Effector memory CD4-positive, alpha-beta T cell (primary cell): ENCODE measurements at places on chromosomes 4 and X.

DNA sequence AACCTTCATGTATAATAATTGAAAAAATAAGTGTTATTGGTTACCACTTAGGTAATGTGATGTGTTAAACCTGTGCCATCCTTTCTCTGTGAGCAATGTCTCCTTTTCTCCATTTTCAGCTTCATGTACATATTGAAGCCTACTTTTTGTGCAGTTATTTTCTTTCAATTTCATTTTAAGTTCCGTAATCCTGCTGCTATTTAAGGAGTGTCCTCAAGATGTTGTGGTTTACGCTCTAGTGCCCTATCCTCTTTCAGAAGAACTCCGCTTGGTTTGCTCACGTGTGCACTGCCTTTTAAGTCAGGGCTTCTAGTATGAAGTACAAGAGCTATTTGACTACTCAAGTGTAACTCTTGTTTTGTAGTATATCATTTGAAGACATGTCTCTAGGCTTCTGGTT is 2253.2 kb upstream of the TENM3 start:
- no peak for DNase-seq

DNA sequence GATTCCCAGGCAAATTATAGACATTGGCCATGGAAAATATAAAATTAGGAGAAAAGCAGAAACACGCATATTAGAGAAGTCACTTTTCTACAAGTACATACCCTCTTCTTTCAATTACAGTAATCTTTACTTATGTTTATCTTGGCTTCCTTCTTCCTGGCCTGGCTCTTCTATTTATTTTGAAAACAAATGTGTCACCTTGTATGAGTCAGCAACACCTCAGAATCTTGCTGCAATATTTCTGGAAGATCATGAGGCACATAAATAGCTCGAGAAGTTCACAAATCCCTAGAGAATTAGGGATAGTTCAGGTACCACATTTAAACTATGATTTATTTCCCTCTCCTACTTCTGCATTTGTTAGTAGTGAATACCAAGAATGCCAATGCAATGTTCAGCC is 124.6 kb downstream of the ANOS1 start:
- no peak for DNase-seq

GRCh38 chrX:132810488-132810887 is 147.9 kb downstream of the HS6ST2 start:
- DNase-seq = no peak

DNA sequence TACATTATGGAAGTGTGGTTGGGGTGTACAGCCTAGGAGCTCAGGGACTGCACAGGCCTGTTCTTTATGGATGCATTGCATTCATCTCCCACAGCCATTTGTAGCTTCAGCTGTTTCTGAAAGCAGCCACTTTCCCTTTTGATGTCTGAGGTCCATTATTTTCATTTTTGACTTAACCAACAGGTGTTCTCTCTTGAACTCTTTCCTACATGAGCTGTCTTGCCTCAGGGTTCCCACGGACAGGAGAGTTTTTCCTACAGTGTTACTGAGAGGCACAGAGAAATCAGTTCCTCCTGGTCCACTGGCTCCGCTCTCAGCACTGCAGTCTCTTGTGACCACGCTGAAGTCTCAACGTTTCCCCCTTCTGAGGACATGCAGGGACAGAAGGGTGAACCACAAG is 87.2 kb downstream of the RASL11B start:
- no peak for DNase-seq

- DNase-seq = no peak
Measured at GRCh38 chr4:157043131-157043530, 32.8 kb upstream of the GLRB start.
